ENCODE measurements at places on chromosomes 2 and 18.

GRCh38 chr2:29700560-29700959 lies 220.8 kb downstream of the ALK start:
- no peak for DNase-seq

DNA sequence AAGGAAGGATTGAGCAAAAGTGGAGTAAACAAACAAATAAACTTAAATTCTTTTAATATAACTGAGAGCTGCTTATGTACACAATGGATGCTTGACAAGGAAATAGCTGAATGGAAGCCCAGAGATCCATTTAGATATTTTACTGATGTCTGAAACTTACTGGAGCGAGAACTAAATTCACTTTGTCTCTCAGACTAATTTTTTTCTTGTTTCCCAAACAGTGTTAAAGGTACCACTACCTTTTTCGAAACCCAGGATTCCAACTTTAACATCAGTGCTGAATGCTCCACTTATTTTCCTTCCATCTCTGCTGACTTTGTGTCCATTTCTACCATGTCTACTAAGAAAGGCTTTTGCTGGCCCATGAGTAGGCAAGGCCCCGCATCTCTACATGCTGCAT lies 4.0 kb downstream of the EFEMP1 start:
- no peak for DNase-seq

DNA sequence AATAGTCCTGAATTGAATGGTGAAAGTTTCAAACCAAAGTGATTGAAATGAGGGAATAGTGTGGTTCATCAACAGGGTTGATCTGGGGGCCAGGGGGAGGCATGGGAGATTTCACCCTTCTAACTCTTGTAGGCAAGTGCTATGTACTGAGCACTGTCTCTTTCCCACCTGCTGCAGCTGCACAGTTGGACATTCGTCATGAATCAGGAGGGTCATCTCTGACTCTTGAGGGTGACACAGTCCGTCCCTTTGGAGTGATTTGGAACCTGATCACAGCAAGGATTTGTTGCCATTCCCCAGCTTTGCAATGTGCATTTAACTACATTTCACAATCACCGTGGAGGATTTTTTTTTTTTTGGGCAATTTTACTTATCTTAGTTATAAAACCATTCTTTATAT lies 224.6 kb downstream of the PHLPP1 start:
- DNase-seq = no peak

- no peak for DNase-seq
Measured at GRCh38 chr2:120852200-120852815, 116.6 kb downstream of the GLI2 start.

Measured in GOT3 (cell line).